ENCODE measurements at places on chromosomes 1 and 21. TPM values are rescaled to one million over a fixed set of nuclear protein-coding genes. Genes with fewer than 3 reads are reported as not detected.

IFNAR1 gene
- 38.8 TPM for total RNA-seq

NPR1 gene
- total RNA-seq, result 0.19 TPM

PIK3R3 gene
- 2.2 TPM for total RNA-seq

CD34 gene
- 0.24 TPM for total RNA-seq

KPRP gene
- not detected for total RNA-seq

DCST1 gene
- total RNA-seq, result not detected

IGFN1 gene
- total RNA-seq, result 0.21 TPM

CHML gene
- total RNA-seq, result 13.4 TPM

FAM177B gene
- 0.95 TPM for total RNA-seq

CCDC18 gene
- 12.7 TPM for total RNA-seq

S100A7A gene
- not detected for total RNA-seq

FAM76A gene
- 6.4 TPM for total RNA-seq

ZSWIM5 gene
- 1.9 TPM for total RNA-seq

DNAH14 gene
- 2.2 TPM for total RNA-seq

C1orf141 gene
- total RNA-seq, result 0.71 TPM

TRIM46 gene
- 16.6 TPM for total RNA-seq

CD247 gene
- total RNA-seq, result 168 TPM

ST6GALNAC3 gene
- 0.24 TPM for total RNA-seq

FMOD gene
- total RNA-seq, result not detected

CDCA8 gene
- total RNA-seq, result 67.5 TPM

DNA sequence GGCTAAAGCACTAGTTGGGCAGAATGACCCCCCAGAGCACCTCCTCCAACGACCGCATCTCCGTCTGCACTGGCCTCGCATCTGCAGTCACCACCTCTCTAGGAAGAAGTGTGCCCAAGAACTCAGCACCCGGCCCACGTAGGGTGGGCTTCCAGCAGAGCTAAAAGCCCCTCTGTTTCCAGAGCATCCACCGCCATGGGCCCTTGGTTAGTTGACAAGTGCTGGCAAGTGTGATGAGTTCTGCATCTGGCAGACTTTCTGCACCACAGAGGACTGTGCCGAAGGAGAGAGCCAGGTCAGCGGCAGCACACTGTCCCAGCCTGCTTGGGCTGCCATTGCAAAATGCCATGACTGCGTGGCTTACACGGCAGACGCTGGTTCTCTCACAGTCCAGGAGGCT lies 76.4 kb upstream of the COL6A1 start:
- ATAC-seq, result no peak

DNA sequence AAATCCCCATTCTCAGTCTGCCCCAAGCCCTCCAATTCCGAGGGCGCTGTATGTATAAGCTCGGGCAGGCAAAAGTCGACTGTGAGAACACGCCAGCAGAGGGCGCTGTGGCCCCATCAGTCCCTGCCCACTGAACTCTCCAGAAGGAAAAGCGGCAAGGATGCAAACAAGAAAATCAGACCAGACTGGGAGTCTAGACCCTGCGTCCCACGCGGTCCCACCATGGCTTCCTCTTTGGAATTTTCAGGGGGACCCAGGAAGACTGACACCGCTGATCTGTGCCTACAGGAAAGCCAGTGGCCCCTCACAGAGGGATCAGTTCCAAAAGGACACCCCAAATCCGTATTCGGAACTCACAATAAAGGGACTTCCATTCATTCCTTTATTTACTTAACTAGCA lies 19.5 kb downstream of the TEX35 start:
- peak; percentile 86 for ATAC-seq

GRCh38 chr21:44024257-44024656 lies 12.1 kb downstream of the TRAPPC10 start:
- peak; percentile 73 for ATAC-seq

DNA sequence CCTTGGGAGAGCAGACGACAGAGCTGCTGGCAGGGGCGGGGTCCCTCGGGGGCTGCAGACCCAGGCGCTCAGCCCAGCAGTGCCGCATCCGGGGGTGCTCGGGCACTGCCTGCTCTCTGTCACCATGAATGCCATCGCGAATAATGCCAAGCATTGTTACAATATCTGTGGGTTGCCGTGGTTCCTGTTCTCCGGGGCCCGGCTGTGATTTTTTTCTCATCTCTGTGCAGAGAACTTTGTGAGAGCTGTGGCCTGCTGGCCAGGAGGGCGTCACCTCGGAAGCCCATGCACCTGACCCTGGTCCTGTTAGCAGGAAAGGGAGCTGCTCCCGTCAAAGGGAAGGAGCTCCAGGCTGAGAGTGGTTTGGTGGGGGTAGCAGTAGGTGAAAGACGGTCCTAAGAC lies 70.4 kb downstream of the PRDM16 start:
- ATAC-seq, result no peak

GRCh38 chr1:61055110-61055614 lies 27.2 kb upstream of the NFIA start:
- no peak for ATAC-seq

GRCh38 chr1:7845761-7846160 lies 7.1 kb downstream of the UTS2 start:
- ATAC-seq, result no peak

DNA sequence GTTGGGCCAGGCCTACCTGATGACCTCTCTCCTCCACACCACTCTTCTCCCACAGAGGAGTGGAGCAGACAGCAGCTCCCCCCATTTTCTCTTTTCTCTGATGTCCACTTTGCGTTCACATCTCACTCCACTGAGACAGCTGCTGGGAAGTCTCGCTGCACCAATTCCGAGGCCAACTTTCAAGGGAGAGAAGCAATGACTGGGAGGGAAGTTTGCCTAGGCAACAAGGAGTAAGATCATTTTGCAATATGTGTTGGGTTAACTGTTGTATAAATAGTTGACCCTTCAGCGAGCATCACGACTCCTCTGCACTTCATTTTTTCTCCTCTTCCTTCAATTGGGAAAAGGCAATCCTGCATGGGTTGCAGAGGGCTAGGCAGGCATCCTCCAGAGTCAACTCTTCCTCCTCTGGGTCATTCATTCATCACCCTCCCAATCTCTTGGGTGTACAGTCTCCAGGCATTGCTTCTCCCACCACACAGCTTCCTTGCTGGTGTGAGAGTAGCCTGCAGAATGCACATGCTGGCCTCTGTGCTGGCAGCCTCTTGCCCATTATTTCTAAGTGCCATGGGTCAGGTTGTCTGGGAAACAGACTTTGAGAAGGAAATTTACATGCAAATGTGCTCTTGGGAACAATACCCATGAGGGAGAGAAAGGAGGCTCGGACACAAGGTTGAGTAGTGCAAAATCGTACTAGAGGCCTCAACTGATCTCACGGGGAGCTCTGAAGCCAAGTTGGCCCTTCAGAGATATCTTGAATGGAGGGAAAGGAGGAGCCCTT lies 75.8 kb upstream of the BCAR3 start:
- no peak for ATAC-seq

GRCh38 chr1:213647864-213648650 lies 339.7 kb upstream of the PROX1 start:
- no peak for ATAC-seq

GRCh38 chr1:22494943-22495579 lies 43.4 kb downstream of the ZBTB40 start:
- ATAC-seq, result no peak

- no peak for ATAC-seq
Observed at GRCh38 chr1:54001591-54001990, 16.4 kb downstream of the LDLRAD1 start.

GRCh38 chr1:10682108-10682445 lies 114.4 kb downstream of the CASZ1 start:
- ATAC-seq, result no peak

- ATAC-seq, result no peak
Observed at GRCh38 chr1:82785268-82785790, 984.6 kb downstream of the ADGRL2 start.

DNA sequence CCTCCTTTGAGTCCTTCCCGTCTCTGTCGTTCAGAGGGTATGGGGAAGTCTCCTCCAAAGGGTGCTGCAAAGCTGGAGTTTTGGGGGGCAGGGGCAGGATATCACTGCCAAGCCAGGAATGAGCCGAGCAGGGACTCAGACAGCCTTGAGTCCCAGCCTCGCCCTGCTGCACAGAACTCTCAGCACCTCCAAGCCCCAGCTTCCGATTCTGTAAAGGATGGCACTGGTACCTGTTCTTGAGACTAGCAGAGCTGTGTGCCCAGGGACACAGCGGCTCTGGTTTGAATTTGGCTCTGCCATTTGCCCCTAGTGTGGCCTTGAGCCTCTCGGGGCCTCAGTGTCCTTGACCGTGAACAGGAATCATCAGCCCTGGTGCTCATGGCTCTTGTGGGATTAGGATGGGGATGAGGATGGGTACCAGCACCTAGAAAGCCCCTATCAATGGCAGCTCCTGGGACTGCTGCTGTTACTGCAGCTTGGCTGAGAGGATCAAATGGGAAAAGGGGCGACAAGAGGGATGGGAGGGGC lies 1.5 kb upstream of the FBLIM1 start:
- no peak for ATAC-seq

- ATAC-seq, result no peak
Observed at GRCh38 chr1:57678138-57678537, 254.3 kb upstream of the DAB1 start.

DNA sequence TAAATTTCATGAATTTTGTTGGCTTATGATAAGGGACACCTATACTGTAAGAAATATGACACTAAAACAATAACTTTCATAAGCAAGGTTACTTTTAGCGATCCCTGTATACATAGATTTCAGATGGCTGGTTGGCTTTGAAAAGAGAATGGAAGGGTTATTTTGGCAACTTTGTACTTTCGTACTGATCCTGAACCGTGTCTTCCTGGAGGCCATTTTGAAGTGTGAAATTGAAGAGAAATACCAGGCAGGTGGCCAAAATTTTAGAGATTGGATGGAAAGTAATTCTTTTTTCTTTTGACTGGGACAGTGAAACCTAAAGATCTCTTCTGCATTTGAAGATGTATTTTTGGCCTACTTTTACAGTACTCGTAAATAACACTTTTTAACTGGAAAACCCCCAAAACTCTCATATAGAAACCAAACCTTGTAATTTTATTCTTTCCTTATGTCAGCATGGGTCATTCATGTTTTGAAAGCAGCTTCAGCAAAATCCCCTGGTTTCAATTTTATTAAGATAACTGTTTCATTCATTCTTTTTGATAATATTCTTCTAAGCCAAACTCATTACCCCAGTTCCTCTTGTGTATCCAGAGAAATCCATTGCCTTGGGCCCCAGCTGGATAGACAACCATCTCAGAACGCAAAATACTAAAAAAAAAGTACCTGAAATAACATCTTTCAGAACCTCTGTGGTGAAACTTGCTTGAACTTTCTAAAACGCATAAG lies 38.4 kb upstream of the ZNF281 start:
- peak; percentile 54 for ATAC-seq

DNA sequence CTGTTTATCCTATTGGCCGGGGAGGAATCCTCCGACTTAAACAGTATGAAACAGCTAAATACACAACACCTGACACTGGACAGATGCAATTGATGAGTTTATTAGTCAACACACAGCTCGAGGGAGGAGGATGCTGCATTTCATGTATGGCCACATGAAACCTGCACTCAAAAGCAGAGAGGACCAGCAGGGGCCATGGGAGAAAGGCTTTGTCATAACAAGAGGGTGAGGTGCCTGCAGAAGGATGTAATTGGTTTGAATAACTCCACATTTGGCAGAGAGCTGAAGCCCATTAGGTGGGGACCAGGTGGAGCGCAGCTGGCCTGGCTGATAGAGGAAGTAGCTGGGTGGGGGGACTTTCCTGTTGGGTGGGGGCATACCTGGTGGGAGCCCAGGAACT lies 599.1 kb downstream of the PTPRU start:
- no peak for ATAC-seq

DNA sequence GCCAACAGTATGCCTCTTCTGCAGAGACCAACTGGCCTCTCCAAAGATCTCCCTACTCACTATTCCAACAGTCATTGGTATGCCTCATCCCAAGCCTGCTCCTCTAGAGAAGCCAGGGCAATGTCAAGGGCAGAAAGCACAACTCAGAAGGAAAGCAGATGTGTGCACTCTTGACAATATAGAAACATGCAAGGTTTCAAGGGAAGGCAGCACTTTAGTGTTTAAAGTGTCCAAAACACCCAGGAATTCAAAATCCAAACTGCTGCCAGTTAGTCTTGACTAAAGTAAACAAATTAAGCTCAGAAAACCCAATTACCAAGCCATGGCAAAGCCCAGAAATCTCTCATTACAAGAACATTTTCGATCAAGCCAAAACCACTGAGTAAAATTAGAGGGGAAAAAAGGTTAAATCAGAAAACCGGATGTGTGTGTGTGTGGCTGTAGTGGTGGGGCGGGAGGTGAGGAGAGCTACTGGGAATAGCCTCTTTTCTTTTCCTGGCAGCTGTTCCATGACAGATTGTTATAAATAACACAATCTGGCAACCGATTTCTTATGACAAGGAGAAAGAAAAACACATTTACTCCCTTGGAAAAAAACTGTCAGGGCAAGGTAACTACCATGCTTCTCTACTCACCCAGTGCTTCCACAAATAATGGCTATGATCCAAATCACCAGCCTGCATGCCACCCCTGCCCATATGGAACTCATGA lies 39.2 kb downstream of the EIF2B3 start:
- peak; percentile 34 for ATAC-seq

GRCh38 chr1:200888349-200888838 lies 6.3 kb upstream of the INAVA start:
- ATAC-seq, result peak; percentile 88

DNA sequence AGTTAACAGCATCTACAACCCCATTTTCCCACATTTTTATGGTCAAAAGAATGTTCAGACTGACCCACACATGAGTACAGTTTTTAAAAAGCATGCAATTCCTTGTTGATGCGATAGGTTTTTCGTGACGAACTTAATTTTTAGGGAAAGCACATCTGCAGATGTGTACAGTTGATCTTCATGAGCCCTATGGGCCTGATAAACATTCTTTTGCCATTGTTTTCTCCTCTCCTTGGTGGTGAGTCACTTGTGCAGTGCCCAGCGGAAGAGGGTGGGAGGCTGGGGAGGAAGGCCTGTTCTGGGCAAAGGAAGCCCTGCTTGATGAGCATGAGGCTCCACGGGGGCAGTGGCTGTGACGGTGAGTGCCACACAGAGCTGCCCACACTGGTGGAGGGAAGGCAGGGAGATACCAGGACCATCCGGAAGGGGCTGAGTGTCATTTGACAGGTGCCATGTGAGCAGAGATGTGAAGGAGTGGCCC lies 5.3 kb downstream of the ARF1 start:
- peak; percentile 69 for ATAC-seq

- ATAC-seq, result peak; percentile 87
Observed at GRCh38 chr21:28745131-28746016, 247.3 kb downstream of the LTN1 start.

DNA sequence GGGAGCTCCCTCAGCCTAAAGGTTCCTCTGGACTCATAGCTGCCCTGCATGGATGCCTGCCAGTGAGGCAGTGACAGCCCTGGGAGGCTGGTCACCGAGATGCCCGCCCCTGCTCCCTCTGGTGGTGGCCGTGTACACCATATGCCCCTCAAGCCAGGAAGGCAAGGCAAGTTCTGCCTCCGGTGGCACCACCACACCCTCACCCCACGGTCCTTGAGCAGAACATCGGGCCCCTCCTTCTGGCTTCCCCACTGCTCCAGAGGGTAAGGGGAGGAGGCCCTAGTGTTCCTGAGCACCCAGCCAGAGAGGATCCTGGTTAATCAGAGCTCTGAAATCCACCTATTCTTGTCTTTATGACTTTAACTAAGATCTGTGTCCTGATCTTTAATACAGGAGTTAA lies 1.5 kb upstream of the S100A14 start:
- peak; percentile 97 for ATAC-seq

GRCh38 chr1:111219557-111220286 lies 7.8 kb upstream of the CHI3L2 start:
- peak; percentile 38 for ATAC-seq

Measured in activated T-helper 17 cell treated with anti-CD3 and anti-CD28 coated beads, Interleukin-2, amount 50 U/mL, for 72 hours (primary cell).